ENCODE measurements at places on chromosomes 3 and 15. TPM values are rescaled to one million over a fixed set of nuclear protein-coding genes. Genes with fewer than 3 reads are reported as not detected.

DNA sequence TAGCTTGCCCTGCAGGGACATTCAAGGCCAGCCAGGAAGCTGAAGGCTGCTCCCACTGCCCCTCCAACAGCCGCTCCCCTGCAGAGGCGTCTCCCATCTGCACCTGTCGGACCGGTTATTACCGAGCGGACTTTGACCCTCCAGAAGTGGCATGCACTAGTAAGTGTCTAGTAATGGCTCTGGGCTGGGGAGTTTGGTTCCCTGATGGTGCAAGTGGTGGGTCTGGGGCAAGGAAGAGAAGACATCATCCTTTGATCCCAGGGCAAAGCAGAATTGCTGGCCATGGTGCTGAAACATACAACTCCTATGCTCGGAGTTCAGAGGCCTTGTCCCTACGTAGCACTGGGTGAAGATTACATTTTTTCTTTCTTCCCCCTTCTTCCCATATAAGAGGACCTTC lies 311.4 kb downstream of the EPHB1 start:
- DNase-seq, result no peak

DNA sequence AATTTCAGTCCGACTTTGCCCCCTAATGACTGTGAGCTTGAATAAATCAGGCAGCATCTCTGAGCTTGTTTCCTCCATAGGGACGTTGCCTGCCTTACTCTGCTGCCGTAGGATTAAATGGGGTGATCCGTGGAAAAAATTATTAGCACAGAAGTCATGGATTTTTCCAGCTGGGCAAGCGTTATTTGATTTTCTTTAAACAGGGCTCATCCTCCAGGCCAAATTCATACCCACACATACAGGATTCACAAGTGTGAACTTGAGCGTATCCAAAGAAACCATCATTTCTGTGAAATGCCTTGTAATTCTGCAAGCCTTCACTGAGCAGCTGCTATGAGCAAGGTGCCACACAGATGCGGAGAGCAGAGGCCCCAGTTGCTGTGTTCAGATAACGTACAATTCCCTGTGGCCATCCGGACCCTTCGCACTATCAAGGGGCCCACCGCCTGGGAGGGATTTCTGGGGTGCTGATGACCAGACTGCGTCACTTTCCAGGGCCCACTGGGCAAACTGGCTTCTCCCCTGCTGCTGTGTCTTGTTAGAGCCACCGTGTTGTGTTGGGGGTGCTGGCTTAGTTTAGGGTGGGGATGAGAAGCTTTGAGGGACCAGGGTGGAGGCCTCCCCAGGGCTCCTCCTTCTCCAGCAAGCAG lies 61.4 kb downstream of the MGLL start:
- DNase-seq, result no peak

- no peak for DNase-seq
Observed at GRCh38 chr15:51368751-51369450, 27.4 kb downstream of the GLDN start.

DNA sequence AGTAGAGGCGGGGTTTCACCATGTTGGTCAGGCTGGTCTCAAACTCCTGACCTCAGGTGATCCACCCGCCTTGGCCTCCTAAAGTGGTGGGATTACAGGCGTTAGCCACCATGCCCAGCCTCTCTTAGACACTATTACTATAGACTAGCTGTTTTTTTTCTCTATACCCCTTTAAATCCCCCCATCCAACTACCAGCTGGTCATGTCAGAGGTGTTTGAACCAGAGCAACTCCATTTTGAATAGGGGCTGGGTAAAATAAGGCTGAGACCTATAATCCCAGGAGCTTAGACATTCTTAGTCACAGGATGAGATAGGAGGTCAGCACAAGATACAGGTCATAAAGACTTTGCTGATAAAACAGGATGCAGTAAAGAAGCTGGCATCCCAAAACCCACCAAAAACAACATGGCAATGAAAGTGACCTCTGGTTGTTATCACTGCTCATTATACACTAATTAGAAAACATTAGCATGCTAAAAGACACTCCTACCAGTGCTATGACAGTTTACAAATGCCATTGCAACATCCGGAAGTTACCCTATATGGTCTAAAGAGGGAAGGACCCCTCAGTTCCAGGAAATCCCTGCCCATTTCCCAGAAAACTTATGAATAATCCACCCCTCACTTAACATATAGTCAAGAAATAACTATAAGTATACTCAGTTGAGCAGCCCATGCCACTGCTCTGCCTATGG lies 57.8 kb upstream of the GPD1L start:
- no peak for DNase-seq

DNA sequence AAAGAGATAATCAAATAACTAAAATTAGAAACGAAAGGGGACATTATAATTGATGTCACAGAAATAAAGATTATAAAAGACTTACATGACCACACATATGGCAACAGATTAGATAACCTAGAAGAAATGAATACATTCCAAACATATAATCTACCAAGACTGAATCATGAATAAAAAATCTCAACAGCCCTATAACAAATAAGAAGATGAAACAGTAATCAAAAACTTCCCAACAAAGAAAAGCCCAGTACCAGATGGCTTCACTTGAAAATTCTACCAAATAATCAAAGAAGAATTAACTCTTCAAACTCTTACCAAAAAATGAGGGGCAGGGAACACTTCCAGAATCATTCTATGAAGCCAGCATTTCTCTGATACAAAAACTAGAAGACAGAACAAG lies 11.8 kb downstream of the TOP2B start:
- no peak for DNase-seq

DNA sequence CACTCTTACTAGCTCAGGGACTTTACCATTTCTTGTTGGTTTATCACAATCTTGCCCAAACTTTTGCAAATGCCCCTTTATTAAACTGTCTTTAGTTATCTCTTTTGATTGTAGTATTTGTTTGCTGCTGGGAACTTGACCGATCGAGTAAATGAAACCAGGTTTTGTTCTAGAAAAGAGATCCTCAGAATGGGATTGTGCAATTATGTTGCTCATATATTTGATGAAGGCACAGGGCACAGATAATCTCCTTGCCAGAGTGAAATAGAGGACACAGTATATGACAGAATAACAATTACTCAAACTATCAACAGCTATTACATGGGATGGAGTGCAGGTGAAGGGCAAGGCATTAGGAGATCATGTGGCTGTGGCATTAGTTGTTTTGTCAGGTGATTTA lies 216.6 kb upstream of the RASGRP1 start:
- DNase-seq, result no peak

GRCh38 chr3:95437409-95437808 lies 1374.5 kb downstream of the NSUN3 start:
- DNase-seq, result no peak

DNA sequence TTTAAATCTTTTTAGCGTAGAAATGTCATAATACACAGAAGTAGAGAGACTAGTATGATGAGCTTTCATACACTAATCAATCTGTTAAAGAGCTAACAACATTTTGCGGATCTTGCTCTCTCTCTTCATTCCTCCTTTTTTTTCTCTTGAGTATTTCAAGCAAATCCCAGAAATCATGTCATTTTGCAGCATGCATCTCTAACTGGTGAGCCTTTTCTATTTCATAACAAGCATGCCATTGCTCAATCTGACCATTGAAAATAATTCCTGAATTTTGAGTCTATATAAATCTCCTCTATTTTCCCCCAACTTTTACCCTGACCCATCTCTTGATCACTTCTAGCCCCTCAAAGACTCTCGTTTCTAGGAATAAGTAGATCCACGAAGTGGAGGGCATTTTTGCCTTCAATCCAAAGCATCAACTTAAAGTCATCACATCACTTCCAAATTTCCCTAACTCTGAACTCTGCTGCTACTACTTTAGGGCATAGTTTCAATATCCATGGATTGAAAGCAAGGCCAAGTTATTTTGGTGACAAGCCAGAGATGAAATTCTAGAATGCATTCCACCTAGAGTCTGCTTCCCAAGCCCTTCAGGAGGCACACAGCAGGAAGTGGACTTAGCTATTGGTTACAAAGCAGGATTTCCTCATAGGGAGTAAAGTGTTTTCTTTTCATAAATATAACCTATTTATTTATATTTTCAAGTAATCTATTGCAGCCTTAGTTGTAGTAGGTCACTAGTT lies 253.5 kb upstream of the ZPLD1 start:
- DNase-seq, result no peak

DNA sequence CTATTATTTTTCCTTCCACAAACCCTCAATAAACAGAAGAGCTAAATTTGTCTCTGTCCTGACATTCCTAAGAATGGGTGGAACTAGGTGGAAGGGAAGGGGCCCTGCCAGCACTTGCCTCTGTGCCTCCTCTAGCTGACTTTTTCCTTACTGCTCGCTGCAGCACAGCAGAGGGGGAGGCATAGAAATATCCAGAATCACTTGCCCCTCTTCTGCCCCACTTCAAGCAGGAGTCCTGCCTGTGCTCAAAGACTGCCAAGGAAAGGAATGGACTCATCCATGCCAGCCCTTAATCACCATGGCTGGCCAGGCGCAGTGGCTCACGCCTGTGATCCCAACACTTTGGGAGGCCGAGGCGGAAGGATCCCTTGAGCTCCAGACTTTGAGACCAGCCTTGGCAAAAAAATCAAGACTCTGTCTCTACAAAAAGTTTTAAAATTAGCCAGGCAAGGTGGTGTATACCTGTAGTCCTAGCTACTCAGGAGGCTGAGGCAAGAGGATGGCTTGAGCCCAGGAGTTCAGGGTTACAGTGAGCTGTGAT lies 51.8 kb downstream of the ADCY5 start:
- no peak for DNase-seq

DNA sequence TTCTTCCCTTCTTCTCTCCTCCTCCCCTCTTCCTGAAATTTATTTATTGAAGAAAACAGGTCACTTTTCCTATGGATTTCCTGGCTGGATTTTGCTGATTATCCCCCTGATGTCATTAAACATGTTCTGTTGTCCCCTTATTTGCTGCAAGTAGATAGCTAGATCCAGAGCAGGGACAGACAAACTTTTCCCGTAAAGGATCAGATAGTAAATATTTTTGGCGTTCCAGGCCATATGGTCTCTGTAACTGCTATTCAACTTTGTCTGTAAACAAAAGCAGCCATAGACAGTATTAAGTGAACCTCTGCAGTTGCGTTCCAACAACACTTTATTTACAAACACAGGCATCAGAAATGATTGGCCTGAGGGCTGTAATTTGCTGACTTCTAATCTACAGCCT lies 241.3 kb downstream of the NEK10 start:
- no peak for DNase-seq

GRCh38 chr3:79032686-79033318 lies 735.0 kb downstream of the ROBO1 start:
- no peak for DNase-seq

DNA sequence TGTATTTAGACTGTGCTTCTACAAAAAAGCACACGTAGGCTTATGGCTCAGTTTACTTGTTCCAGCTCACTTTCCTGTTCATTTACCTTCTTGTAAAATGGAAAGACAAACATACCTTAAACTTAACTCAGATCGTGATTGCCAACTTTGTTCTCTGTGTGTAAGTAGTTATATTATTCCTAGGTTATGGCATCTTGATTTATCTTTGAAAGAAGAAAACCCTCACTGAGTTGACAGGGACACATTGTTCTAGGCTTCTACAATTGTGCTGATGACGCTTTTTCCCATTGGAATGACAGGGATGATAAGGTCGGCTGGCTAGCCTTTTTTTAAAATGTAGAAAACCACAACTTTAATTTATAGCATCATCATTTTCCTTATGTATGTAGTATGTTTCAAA lies 140.7 kb downstream of the IGF1R start:
- DNase-seq, result no peak

DNA sequence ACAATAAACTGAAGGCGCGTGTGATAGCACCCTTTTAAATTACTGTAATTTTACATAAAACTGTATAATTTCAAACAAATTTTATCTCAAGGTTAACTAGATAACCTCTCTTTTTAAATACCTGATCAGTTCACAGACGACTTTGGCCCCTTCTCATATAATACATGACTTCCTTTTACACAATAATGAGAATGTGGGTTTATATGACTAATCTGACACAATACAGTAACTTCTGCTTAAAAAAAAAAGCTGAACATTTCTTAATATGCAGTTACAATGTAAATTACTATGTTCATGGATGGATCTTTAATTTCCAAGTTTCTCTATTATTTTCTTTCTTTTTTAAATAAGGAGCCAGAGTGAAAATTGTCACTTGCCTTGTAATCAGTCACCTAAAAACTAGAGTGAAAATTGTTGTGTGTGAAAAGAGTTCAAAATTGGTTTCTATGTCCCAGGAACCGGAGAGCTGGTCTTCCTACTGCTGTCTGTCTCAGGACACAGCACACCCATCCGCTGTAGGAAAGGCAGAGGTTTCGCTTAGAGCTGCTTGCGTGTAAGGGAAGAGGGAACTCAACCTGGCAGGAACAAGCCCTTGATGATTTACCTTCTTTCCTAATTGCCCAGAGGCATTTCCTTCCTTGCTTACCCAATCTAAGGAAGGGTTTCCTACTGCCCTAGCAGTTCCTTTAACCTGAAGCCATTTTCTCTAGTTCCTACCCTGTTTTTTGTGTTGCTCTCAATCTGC lies 33.3 kb downstream of the PLD1 start:
- DNase-seq, result no peak

DNA sequence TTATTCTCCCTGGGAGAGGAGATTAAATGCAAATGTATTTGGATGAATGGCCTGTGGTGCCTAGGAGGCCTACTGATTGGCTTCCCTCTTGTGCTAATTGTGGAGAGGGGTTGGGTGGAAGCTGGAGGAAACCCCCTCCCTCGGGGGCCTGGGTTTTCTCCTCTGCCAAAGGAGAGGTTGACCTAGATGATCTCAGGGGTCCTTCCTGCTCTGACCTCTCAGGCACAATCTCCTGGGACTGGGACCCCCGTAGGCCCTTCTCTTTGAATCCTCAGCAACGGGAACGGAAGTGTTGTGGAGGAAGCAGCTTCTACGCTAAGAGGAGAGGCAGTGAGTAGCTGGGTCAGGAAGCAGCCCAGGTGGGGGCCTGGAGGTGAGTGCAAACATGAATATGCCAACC lies 40.5 kb upstream of the MAGEF1 start:
- no peak for DNase-seq

GRCh38 chr3:13728487-13728886 lies 151.4 kb downstream of the WNT7A start:
- no peak for DNase-seq

Gene TLR9
- total RNA-seq, result not detected

Gene DPPA2
- not detected for total RNA-seq

Gene NME9
- not detected for total RNA-seq

Gene MASP1
- 172 TPM for total RNA-seq

Gene INSYN1
- 5.6 TPM for total RNA-seq

Gene FYTTD1
- 44.0 TPM for total RNA-seq

Gene NTRK3
- 4.9 TPM for total RNA-seq
